ENCODE measurements at places on chromosomes 16 and 17. TPM values are rescaled to one million over a fixed set of nuclear protein-coding genes. Genes with fewer than 3 reads are reported as not detected.

GRCh38 chr17:78114831-78115723 is 13.5 kb downstream of the TMC6 start:
- peak; percentile 92 for DNase-seq

DNA sequence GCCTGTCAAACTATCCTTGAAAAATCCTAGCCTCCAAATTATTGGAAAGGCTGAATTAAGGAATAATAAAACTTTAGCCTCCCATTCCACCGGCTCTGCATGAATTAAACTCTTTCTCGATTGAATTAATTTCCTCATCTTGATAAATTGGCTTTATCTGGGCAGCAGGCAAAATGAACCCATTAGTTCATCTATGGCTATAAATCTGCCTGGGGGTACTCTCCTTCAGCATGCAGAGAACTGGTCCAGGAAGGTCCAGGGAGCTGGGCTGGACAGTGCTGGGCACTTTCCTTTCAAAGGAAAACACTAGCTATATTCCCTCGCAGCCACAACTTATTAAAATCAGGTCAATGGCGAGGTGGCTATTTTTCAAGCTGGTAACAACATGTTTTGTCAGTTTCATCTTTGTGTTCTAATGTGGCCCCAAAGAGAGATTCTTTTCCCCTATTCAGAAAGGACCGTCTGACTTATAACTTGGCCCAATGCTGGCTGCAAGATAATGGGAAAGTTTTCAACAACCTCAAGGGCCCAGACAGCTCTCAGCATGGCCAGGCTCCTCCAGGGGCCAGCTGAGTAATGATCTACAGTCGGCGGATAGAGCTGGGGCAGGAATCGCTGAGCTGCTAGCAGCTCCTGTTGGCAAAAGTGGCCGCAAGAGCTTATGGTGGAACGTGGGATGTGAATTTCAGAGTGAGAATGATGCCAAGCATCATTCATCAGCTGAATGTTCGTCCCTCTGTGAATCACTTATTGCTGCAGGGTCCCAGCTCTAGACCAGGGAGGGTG is 326.9 kb downstream of the SLC39A11 start:
- peak; percentile 12 for DNase-seq

- no peak for DNase-seq
These were observed 659.2 kb upstream of the SOX9 start for GRCh38 chr17:71461498-71462169.

DNA sequence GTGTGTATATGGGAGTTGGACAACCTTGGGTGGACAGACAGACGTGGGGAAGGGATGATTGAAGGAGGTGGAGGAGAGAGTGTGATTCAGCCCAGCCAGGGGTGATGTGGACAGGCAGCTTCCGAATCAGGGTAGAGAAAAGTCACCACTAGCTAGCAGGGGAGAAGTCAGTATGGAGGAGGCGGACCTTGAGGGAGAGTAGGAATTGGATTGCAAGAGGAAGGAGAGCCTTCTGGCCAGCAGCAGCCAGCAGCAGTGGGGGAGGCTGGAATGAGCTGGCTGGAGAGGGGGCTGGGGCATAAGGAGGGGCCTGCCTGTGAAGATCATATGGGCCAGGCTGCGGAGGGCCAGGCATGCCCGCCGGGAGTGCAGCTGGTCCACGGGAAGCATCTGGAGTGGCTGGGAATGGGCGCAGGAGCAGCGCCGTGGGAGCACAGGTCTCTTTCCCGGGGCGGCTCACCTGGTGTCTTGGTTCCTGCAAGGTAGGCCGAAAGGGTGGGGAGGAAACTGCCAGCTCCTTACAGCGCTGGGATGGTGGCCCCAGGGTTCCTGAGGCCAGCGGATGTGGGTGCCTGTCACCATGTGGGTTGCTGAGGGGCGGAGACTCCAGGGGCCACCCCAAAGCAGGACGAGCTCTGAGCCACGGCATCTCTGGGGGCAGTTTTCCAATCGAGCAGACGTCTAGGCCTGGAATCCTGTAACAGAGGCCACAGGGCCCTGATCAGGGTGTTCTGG is 235.3 kb downstream of the SEC14L1 start:
- no peak for DNase-seq

DNA sequence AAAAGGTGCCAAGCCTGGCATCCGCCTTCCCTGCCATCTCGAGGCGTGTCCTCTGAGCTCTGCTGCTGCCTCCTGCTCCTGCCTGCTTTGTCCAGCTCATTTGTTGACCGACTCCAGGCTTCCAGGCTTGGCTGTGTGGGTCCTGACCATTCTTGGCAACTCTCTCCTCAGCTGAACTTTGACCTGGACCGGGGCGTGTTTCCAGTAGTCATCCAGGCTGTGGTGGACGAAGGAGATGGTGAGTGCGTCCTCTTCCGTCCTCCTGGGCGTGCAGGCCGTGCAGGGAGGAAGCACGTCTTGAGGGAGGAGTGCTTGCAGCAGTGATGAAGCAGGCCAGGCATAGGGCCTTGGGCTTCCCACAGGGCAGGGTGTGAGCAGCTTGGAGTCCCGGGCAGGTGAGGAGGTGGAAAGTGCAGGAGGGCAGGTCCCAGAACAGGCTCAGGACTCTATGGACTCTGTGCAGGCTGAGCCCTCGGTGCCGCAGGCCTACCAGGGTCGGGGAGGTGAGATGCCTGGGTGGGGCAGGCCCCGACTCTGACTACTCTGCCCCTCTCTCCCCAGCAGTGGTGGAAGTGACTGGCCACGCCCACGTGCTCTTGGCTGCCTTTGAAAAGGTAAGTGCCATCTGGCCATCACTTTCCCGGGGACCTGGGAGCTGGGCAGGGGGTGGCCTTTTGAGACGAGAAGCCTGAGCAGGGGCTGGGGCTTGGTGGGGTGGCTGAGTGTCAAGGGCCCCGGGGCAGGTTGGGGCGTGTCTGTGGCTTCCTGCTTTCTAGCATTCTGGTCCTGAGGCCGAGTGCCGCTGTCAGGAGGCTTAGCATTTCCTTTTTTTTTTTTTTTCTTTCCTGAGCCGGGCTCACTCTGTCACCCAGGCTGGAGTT is 28.6 kb upstream of the NUDT16L1 start:
- DNase-seq: no peak

DNA sequence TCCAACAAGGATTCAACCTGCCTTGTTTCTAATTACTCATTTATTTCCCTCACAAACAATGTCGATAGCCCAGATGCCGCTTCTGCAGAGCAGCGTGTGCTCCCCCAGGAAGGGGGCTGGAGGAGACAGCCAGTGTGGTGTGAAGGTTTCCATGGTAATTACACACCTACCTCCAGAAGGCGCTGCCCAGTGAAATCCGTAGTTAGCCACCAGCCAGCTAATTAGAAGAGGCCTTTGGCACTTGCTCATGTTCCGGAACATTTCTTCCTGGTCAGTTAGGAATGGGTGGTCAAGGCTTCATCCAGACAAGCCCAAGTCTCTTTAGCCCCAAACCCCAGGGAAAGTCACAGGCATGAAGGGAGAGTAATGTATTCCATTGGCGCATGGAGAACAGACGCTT is 342.5 kb upstream of the C16orf82 start:
- DNase-seq: no peak

GRCh38 chr17:78305801-78306200 is 54.1 kb downstream of the SOCS3 start:
- no peak for DNase-seq

DNA sequence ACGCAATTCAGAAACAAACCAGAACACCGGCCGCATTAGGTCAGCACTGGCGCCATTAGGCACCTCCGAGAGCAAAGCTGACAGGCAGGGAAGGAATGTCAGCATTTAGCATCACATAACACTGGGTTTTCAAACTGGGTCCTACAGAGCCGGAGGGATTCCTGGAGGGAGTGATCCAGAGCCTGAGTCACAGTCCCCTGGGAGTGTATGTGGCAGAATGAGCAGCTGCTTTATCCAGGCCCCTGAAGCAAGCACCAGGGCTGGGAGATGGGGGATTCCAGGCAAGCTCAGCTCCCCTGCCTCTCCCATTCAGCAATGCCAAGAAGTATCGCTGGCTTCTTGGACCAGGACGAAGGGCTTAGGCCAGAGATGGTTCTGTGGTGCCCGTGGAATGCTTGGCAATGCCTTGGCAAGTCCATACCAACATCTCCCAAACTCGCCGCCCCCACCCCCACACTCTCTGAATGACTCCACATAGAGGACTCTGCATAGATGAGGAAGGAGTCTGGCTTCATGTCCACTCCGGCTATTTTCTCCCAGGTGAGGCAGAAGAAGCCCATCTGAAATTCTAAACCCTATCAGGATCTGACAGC is 20.4 kb downstream of the GAS7 start:
- DNase-seq: no peak

- DNase-seq: no peak
These were observed 35.3 kb upstream of the TBC1D3K start for GRCh38 chr17:37888881-37889280.

SMTNL2 gene
- not detected for total RNA-seq

SLC52A1 gene
- total RNA-seq: not detected

SALL1 gene
- total RNA-seq: 34.6 TPM

IL21R gene
- total RNA-seq: not detected

C17orf100 gene
- 6.5 TPM for total RNA-seq

AXIN2 gene
- total RNA-seq: 26.4 TPM

All from dorsolateral prefrontal cortex (tissue), 122 donors.